ENCODE measurements at places on chromosomes 4 and X.
A peak's percentile ranks its signal among the peaks of the same experiment; 100 is the strongest.

GRCh38 chrX:102599084-102599950, at the start of gene ARMCX5:
ARMCX5 (plus strand) TSS chrX:102599515; CDS start chrX:102602142, 2,627 bp downstream.
- peak; percentile 74 for DNase-seq

GRCh38 chr4:46980851-46981250, 12.5 kb downstream of the GABRA4 start:
- no peak for DNase-seq

- DNase-seq, result no peak
Observed at GRCh38 chrX:38211891-38212635, 8.6 kb downstream of the SRPX start.

DNA sequence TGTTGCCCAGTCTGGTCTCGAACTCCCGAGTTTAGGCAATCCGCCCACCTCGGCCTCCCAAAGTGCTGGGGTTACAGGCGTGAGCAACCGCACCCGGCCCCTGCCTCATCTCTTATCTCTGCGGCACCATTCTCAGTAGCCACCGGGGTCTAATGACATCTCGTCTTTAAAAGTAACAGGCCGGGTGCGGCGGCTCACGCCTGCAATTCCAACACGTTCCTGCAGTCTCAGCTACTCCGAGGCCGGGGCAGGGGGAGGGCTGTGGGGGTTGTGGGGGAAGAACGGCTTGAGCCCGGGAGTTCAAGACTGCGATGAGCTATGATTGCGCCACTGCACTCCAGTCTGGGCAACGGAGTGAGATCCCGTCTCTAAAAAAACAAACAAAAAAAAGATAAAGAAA, 28.8 kb downstream of the ING2 start:
- no peak for DNase-seq

DNA sequence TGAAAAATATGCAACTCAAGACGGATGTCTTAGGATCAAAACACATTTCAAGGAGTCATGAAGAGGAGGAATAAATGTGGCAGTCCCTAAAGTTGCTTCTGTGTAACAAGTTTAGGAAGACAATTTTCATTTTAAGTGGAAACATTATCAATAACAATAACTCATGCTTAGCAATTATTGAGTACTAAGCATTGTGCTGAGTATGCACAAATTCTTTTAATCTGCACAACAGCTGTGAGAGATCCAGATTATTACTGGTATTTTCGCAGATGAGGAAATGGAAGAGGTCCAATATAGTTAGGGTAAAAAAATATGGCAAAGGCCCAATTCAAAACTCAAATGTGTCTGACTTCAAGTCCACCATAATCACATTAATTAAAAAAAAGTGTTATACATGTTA, 2.9 kb upstream of the TEX13B start:
- DNase-seq, result no peak
